Neural progenitor cell (in vitro differentiated cells): ENCODE measurements at places on chromosomes 11 and 22. TPM values are rescaled to one million over a fixed set of nuclear protein-coding genes. Genes with fewer than 3 reads are reported as not detected.

The BATF2 gene
- 0.28 TPM in 1 of 2 replicates, not detected in the other for total RNA-seq

DNA sequence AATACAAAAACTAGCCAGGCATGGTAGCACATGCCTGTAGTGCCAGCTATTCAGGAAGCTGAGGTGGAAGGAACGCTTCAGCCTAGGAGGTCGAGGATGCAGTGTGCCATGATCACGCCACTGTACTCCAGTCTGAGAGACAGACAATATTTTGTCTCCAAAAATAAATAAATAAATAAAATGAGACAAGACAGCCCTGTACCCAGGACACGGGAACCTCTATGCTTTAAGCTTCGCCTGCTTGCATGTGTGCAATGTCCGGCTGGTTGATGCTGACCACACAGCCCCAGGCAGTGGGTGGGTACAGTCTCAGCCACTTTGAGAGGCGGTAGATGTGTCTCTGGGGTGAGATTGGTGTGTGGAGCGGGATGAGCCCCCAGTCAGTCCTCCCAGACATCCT lies 52.0 kb upstream of the MPEG1 start:
- no peak for DNase-seq

GRCh38 chr11:63802637-63803414 lies 10.4 kb upstream of the SPINDOC start:
- DNase-seq = no peak

- no peak for DNase-seq
Measured at GRCh38 chr11:69859275-69859934, 40.2 kb upstream of the FGF3 start.

- DNase-seq = no peak
Measured at GRCh38 chr22:39894554-39895092, 1.1 kb upstream of the ENTHD1 start.

DNA sequence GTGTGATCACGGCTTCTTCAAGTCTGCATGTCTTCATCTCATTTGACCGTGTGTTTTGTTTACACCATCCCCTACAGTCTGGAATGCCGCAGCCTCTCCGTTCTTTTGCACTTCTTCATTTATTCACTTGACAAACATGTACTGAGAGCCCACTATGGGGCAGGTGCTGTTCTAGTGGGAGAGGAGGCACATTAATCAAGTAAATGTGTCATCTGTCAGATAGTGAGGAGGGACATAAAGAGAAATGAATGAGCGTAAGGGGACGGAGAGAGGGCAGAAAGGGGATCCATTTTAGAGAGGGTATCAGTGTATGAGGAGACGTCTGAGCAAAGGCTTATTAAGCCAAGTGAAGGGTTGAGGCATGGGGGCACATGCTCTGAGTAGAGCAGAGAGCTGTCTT lies 54.0 kb upstream of the CECR2 start:
- DNase-seq = no peak
